M059J (cell line): ENCODE measurements at places on chromosomes 2 and 18.
A peak's percentile ranks its signal among the peaks of the same experiment; 100 is the strongest.

- no peak for DNase-seq
These were observed 164.3 kb downstream of the LTBP1 start for GRCh38 chr2:33111002-33111446.

GRCh38 chr2:98508709-98509066, 64.0 kb downstream of the INPP4A start:
- DNase-seq: no peak

- DNase-seq: no peak
These were observed 64.0 kb downstream of the SLC39A10 start for GRCh38 chr2:195721042-195721441.

GRCh38 chr2:178512484-178512883, 32.2 kb downstream of the PLEKHA3 start:
- DNase-seq: peak; percentile 88

DNA sequence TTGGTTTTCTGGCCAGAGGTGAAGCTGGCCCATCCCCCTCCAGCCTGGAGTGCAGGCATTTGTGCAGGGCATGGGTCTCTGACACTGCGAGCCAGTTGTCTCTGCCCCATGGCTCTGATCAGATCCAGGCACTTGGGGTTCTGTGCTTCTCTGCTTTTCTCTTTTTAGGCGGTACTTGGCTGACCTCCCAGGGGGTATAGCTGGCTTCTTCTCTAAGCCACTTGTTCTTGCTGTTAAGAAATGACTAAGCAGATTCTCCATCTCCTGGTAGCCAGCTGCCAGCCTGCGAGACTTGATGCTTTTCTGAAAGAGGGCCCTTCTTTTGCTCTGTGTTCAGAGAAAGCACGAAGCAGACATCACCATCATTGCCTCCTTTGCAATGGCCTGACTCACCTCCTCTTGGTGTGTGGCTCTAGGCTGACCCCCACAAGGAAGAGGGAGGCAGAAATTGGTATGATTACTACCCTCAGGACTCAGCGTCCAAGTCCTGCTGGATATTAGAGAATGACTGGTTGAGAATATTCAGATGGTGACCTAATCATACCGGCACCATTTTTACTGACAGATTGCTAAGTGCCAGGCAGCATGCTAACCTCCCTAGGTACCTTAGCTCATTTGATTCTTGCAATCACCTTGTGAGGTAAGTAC, 32.7 kb downstream of the TNP1 start:
- DNase-seq: peak; percentile 45

GRCh38 chr2:15826273-15826717, 114.1 kb upstream of the MYCN start:
- no peak for DNase-seq

DNA sequence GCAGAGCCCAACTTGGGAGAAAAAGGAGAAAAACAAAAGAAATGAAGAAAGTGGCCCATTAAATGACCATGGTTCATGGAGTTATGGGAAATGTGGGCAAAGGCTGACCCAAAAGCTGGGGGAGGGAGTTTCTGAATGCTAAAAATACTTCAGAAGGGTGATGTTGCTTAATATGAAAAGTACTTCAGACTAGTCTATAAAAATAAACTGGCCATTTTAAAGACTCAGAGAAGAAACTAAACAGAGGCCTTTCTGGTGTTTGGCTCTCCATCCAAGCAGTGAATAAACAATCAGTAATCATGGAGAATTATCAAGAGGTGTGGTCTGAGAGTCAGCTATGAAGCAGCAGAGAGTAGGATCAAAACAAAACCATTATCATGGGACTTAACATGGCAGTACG, 160.8 kb upstream of the MAPRE2 start:
- DNase-seq: no peak

DNA sequence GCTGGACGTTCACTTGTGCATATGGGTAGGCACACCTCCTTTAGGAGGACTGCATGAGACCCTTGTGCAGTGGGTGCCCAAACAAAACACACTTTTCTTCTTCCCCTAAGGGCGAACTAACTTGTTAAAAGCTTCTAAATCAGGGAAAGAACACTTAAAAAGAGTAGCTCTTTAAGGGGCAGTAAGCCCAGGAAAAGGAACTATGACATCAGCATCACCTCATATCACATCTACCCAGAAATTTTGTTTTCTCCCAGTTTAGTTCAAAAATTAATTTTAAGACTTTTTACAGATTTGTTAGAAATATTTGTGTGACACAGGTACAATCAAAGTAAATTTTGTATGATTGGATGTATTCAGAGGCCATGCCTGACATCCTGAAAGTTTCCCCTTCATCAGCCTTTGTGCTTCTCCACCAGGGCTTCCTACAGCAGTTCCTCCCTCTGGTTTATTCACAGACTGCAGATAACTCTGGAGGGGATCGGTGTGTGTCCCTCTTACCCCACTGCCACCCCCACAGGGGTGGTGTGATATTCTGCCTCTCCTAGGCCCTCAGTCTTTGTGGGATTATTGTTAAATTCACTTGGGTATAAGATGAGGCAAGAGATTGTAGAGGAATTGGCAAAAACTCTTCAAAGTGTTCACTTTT, 27.6 kb downstream of the BCL2L11 start:
- no peak for DNase-seq

DNA sequence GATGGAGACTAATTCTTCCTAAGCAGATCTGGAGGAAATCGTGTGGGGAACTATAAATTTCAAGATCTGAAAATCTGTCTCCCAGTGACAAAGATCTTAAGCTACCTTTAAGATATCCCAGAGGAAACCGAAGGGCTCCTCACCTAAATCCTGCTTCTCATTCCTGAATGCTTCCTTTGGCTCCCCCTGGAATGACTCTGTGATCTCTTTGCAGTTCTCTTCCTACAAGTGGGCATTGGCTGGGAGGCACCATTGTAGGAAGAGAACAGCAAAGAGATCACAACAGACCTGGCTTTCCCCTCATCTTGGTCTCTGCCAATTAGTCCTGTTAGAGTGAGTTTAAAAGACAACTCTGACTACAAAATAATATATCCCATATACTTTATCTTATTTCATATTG, 70.0 kb upstream of the KCNH7 start:
- DNase-seq: no peak

DNA sequence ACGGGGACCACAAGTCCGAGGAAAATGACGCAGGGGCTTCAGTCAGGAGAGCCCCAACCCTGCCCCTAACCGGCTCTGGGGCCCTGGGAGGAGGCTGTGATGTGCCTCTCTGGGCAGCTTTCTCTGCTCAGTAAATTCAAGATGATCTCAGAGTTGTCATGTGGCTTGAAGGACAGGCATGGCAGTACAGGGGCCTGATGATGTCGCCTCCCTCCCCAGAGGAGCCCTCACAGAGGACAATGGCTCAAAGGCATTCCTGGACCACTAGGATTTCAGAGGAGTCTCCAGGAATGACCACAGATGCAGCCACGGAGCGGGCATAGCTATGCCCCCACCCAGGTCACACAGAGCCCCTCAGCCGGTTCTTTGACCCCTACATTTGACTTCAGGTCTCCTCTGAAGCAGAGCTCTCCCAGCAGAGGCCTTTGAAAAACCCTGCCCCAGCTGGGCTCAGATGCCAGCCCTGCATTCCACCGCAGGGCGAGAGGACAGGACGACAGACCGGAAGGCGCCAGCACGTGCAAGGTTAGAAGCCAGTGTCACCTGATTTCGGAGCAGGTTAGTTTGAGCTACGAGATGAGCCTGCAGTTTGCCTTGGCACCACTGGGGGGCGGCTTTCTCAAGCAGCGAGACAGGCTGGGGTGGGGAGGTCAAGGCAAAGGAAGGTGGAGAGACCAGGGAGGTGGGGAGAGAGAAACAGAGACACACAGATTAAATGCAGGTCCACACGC, 39.2 kb downstream of the BIN1 start:
- peak; percentile 46 for DNase-seq

DNA sequence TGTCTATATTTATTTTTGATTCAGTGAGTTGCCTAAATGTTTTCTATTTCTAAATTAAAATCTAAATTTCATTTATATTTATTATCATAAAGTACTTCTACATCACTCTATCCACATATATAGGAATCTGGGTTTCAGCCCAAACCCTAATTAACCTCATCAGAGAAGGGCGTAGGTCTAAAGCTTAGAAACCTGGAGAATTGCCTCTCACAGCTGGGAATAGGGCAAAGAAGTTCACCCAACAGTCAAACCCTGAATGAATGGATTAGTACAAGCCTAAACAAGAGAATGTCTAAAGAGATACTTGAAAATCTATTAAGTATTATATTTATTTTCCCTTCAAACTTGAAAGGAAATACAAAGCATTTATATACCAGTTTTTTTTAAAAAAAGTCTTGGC, 26.2 kb downstream of the TFPI start:
- DNase-seq: no peak

- DNase-seq: peak; percentile 91
These were observed 33.2 kb upstream of the FOSL2 start for GRCh38 chr2:28359222-28360057.

GRCh38 chr2:191010887-191011885, 2.8 kb downstream of the STAT1 start:
- DNase-seq: no peak

DNA sequence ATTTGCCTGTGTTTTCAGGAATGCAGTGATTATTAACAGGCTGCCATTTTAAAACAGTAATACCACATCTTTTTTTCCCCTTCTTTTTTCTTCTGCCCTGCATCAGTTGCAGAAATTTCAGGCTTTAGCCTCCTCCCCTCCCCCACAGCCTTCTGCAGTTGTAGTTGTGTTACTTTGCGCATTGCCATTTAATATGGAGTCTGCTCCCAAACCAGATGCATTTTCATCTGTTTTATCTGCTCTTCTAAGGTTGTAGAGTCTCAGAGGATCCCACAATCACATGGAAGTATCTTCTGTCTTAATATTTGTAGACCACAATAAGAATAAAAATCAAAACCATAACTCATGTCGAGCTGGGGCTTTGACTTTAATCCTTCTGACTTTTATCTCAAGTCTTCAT, 3.8 kb downstream of the ASXL3 start:
- DNase-seq: no peak

- peak; percentile 22 for DNase-seq
These were observed 76.0 kb downstream of the EMX1 start for GRCh38 chr2:72993147-72993932.

DNA sequence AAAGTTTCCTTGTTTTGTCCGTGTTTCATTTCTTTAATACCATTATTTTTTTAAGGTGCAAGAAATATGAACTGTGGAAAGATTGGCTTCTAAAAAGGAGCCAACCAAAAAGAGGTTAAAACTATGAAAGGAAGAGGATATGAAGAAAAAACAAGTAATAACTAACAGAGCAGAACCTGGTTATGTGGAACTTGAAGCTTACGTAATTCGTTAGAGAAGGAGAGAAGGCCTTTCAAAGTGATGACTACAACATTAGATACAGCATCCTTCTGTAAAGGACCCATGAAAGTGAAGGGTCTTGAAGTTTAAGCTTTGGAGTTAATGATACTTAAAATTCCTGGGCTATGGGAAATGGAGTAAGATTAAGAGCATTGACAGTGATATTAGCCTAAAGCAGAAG, 84.5 kb downstream of the ANKRD12 start:
- DNase-seq: no peak

GRCh38 chr2:112108178-112108832, 29.9 kb upstream of the FBLN7 start:
- no peak for DNase-seq

DNA sequence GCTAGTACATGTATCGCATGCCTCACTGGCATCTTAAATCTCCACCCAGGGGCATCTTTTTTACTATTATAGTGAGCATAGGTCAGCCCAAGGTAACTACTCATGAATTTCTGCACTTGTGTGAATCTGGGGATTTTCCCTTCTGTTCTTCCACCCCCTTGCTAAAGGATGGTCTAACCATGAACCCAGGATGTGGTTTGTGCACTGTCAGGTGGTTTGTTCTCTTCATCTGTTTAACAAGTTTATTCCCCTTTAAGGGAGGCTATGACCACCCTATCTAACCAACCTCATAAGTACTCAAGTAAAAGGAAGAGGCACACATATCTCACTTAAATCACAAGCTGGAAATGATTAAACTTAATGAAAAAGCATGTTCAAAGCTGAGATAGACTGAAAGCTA, 243.0 kb downstream of the RPRM start:
- DNase-seq: no peak

- DNase-seq: no peak
These were observed 32.0 kb upstream of the CDK5R2 start for GRCh38 chr2:218927422-218927821.

DNA sequence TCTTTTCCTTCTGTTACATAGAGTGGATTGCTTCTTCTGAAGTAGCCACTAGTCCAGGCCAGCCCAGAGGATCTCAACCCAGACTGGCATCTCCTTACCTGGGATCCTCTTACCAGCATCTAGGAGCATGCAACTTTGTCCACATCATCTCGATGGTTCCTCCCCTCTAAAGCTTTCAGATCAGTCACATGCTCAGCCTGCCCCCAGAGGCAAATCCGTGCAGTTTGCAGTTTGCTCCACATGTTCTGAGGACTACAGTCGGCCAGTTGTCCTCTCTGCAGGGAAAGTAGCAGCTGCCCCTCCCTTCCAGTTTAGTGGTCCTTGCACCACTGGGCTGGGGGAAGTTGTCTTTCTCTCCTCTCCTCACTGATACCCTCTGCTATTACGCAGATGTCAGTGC, 259.8 kb upstream of the APCDD1 start:
- DNase-seq: no peak

GRCh38 chr2:177568893-177569292, 176.3 kb downstream of the AGPS start:
- no peak for DNase-seq

GRCh38 chr18:73741946-73742345, 405.7 kb downstream of the FBXO15 start:
- peak; percentile 24 for DNase-seq

GRCh38 chr2:144405982-144406788, 113.7 kb downstream of the ZEB2 start:
- no peak for DNase-seq
